ENCODE measurements at places on chromosomes 13 and 19. TPM values are rescaled to one million over a fixed set of nuclear protein-coding genes. Genes with fewer than 3 reads are reported as not detected.

GRCh38 chr13:109892101-109892500 lies 105.7 kb upstream of the IRS2 start:
- no peak for DNase-seq

DNA sequence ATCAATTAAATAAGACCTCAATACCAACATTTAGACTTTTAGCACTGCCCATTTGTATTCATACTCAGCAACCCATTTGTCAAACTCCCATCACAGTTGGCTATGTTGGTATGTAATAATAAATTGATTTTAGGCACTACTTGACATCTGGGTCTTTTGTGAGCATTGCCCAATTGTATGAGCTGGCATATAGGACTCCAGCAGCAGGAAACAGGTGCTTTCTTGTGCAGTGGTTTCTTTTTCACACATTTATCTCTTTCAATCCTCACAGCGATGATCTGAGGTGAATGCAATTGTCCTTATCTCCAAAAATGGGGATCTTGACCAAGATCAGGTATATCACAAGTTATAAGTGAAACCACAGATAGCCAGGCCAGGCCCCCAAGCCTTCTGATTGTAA lies 96.9 kb upstream of the OXGR1 start:
- no peak for DNase-seq

- no peak for DNase-seq
These were observed 4.0 kb downstream of the TCF3 start for GRCh38 chr19:1648459-1648849.

DNA sequence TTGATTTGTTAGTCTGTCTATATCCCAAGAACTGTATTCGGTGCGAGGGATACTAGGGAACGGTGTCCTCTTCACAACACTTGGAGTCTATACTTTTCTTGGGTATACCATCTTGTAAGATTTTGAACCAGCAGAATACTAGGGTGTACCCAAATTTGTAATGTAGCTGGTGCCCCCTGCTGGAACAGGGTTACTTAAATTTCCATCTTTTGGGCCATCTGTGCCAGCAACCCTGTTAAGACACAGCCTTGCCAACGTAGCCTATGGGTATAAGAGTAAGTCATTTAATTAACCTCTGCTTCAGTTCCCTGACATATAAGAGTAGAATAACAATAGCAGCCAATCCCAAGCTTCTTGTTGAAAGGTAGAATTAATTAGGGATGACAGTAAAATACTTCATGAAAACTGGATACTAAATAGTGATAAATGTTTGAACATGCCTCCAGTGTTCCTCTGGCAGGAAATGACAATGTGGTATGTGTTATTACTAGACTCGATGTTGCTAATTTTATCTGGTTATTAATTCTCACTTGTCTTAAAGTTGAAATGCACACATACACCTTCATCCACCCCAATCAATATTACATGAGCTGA lies 607.6 kb downstream of the FGF9 start:
- DNase-seq = peak; percentile 3

GRCh38 chr13:76792731-76793347 lies 93.4 kb downstream of the KCTD12 start:
- no peak for DNase-seq

GRCh38 chr13:46124967-46125933 lies 20.4 kb upstream of the CPB2 start:
- DNase-seq = no peak

GRCh38 chr19:6832412-6832811 lies 55.0 kb upstream of the ADGRE1 start:
- DNase-seq = no peak

GRCh38 chr13:48437371-48437770 lies 24.5 kb upstream of the LPAR6 start:
- no peak for DNase-seq

CEACAM4 gene
- not detected for total RNA-seq

SLC25A41 gene
- total RNA-seq = 1.6 TPM

ZNF555 gene
- 20.3 TPM for total RNA-seq

WASF3 gene
- total RNA-seq = 22.1 TPM

OLFM4 gene
- 1.1 TPM for total RNA-seq

IL4I1 gene
- not detected for total RNA-seq
